ENCODE measurements at places on chromosomes 3 and 15.

- no peak for DNase-seq
These were observed 1.8 kb downstream of the FETUB start for GRCh38 chr3:186642014-186642413.

DNA sequence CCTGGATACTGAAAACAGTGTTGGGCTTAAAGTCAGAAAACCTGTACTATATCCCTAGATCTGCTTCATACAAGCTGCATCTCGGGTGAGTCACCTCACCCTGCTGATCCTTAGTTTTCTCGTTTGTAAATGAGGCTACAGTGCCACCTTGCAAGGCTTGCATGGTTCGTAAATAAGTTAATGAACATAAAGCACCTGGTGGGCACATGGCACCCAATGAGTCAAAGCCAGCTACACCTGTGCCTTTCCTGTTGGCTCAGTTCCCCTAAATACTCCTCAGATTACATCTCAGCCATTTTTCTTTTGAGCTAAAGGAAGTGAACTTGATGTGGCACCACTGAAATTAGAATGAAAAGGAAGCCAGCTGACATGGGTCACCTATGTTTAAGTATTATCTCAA lies 26.5 kb downstream of the RTP1 start:
- DNase-seq, result no peak

DNA sequence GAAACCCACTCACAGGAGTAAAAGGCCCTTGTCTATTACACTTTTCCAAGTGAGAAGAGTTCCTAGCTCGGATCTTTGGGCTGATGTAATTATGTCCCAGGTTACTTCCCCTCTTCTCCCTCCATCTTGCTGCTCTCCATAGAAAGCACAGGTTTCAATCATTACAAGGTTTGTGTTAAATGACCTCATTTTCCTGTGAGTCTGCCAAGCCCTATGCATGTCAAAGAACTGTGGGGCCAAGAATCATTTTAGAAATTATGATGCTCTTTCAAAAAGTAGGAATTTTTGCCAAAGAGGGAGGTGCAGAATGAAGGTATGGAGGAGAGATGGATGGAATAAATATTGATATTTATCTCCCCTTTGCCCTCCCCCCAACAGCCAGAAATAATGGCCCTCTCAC lies 129.3 kb upstream of the TPM1 start:
- DNase-seq, result no peak

DNA sequence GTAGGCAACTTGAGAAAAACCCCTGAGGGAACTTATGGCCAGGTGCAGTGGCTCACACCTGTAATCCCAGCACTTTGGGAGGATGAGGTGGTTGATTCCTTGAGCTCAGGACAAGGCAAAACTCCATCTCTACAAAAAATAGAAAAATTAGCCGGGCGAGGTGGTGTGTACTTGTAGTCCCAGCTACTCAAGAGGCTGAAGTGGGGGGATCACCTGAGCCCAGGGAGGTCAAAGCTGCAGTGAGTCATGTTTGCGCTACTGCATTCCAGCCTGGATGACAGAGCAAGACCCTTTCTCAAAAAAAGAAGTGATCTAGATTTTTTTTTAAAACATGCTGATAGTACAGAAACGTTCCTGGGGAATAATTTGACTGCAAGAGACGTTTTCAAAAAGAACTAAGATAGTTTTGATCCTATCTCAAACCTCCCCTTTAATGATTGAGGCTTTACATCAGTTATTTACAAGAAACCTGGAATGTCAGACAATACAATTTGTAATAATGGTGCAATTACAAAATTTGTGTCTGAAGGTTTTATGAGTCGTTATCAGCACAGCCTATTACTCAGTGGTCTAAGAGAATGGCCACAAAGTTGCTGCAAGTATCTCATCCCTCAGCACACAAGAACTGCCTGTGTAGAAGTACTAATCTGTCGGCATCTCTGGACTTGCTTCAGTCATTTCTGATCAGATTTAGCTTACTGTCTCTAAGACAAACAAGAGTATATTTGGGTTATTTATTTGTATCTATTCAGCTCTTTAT lies 32.2 kb upstream of the KLHL25 start:
- DNase-seq, result no peak

- DNase-seq, result no peak
These were observed 985.6 kb downstream of the EPHA3 start for GRCh38 chr3:90092994-90093393.

DNA sequence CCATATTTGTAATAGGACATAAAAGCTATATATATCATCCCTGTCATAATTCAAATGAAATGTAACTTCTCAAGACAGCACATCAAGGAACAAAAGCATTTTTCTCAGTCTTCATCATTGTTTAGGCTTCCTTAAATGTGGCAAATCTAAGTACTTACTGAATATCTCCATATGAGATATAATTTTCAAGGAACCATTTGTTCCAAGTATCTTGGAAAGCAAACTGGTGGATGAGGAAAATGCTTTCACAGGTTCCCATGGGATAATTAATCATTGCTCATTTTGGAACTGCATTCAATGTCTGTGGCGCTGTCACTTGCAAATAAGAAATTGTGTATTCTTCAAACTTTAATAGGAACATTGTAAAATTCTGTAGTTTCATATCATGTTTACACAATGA lies 52.6 kb upstream of the ZNF385D start:
- DNase-seq, result no peak

Measured in neuronal stem cell (in vitro differentiated cells).